Activated naive CD4-positive, alpha-beta T cell treated with anti-CD3 and anti-CD28 coated beads, Interleukin-2, amount 50 U/mL, for 16 hours (primary cell): ENCODE measurements at places on chromosomes 2 and 18.

GRCh38 chr2:95384854-95385569, 17.5 kb upstream of the FAHD2A start:
- no peak for DNase-seq

DNA sequence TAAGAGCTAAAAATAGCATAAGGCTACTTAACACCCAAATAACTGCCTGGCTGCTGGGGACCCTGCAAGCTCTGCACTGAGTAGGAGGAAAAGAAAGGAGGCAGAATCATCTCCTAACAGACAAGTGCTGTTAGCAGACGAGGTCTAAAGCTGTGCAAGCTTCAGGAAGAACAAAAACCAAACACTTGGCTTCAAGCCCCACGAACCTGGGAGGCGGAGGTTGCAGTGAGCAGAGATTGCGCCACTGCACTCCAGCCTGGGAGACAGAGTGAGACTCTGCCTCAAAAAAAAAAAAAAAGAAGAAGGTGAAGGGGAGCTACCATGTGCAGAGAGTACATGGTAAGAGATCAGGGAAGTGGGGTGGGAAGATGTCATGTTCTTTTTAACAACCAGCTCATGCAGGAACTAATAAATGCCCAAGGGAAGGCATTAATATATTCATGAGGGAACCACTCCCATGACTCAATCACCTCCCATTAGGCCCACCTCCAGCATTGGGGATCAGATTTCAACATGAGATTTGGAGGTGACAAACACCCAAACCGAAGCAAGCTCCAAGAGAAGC, 28.8 kb upstream of the INO80C start:
- DNase-seq, result no peak

DNA sequence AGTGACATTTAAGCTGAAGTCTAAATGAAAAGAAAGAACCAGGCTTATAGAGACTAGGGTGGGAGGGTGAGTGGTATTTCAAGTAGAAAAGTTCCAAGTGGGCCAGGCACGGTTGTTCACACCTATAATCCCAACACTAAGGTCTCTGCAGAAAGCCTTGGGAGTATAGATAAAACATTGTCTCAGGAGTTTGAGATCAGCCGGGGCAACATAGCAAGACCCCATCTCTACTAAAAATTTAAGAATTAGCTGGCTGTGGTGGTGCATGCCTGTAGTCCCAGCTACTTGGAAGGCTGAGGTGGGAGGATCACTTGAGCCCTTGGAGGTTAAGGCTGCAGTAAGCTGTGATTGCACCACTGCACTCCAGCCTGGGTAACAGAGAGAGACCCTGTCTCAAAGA, 143.4 kb upstream of the PKDCC start:
- no peak for DNase-seq

DNA sequence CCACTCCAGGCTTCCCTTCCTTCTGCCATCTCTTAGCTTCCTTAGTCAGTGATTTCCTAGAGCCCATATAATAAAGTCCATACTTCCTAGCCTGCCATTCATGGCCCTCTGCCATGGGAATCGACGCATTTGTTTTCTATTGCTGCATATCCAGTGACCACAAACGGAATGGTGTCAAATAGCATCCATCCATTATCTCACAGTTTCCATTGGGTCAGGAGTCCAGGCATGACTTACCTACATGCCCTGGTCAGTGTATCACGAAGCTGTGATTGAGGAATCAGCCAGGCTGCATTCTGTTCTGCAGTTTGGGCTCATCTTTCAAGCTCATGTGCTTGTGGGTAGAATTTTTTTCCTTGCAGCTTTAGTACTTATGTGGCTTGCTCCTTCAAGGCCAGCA, 209.7 kb upstream of the EPAS1 start:
- DNase-seq, result no peak

DNA sequence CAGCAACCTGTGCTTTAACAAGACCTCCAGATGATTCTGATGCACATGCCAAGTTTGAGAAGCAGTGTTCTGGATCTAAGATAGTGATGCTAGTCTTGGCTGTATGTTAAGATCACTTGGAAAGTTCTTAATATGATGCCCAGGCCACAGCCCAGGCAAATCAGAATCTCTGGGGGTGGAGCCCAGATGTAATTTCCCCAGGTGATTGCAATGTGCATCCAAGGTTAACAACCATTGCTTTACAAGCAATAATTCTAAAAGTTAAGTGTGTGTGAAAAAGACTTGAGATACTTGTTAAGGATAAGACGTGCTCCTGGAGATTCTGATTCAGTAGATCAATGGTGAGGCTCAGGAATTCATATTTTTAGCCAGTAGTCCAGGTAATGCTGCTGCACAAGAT, 44.3 kb upstream of the MYO1B start:
- no peak for DNase-seq

- DNase-seq, result no peak
These were observed 120.4 kb downstream of the MAP3K20 start for GRCh38 chr2:173196080-173196479.
